NCI-H1417 treated with DMSO at 0.1 percent for 48 hours (cell line): ENCODE measurements at places on chromosomes 7 and 10.

DNA sequence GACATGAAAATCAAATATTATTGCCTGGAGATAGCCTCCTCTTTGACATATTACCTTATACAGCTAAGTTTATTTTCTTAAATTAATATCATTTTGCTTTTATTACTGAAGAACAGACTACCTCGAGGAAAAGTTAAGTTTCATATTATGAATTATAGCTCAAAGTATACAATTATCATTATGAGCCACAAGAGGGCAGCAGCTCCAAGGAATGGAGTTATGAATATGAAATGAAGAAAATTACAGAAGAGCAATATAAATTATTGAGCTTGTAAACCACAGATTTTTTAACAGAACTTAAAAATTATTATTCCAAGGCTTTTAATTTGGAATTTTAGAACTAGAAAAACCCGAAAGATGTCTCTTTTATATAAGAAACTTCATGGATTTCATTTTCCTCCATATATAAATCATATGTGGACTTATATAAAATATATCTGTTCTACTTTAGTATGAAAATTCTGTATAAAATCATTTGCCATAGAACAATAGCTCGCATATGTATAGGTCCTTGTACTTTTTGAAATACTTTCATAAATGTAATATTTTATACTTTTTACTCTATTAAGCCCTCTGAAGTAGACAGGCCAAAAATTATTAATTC is 40.1 kb downstream of the IQUB start:
- DNase-seq: peak; percentile 49

- no peak for DNase-seq
These were observed 239.6 kb downstream of the DNAJB6 start for GRCh38 chr7:157576415-157576814.

- no peak for DNase-seq
These were observed 122.8 kb downstream of the C10orf105 start for GRCh38 chr10:71596759-71597158.

- DNase-seq: no peak
These were observed 573.9 kb downstream of the GATA3 start for GRCh38 chr10:8628351-8628750.

- DNase-seq: no peak
These were observed 217.8 kb upstream of the HPS1 start for GRCh38 chr10:98664329-98665042.

DNA sequence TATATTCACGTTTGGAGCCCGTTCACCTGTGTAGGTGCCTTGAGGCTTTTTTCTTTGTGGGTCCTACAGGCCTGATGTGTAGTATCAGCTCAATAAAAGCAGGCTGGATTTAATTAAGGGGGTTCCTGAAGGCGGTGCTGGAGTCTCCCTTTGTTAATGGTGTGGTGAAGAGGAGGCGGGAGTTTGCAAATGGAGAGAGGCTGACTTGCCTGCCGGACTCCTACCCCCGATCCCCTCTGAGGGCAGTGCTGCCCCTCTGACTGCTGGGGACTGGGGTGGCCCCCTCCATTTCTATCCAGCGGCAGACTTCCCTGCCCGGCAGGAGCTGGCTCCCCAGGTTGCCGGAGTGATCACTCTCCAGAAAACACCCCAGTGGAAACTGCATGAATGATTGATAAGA is 45.1 kb downstream of the ZMIZ1 start:
- DNase-seq: no peak

DNA sequence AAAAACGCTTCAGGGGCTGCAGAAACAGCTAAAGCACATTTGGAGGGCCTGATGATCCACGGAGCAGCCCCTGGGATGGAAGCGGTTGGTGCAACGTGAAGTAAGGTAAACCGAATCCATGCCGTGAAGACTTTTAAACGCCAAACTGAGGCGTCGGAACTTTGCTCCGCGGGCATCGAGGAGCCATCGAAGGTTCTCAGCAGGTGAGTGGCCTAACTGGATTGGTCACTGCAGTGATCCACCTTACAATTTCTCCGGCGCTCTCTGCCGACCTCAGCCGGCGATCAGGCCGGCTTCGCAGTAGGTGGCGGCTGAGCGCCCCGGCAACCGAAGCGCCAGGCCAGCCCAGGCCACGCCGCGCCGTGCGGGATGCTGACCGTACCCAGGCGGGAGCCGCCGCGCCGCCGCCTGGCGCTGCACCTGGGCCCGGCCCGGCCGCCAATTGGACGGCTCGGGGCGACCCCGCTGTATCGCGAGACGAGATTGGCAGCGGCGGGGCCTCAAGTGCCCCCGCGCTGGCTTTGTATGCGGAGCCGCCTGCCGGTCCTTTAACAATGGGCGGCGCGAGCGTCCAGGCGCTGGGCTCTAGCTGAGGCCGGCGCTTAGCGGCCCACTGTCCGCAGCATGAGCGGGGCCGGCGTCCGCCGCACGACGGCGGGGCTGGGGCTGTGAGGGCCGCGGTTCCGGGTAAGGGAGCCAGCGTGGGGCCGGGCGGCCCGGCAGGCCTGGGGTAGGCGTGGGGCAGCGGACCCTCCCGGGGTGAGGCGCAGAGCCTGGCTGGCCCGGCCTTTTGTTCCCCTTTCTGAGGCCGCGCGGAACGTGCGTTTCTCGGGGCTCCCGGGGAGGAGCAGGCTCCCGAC is at the start of gene CCNJ:
CCNJ (plus strand) TSS at position 551 of the 860 bp plus-strand sequence. CDS start 811 bp downstream, outside the sequence.
- DNase-seq: peak; percentile 39

GRCh38 chr7:13908667-13909397 is 80.6 kb downstream of the ETV1 start:
- peak; percentile 68 for DNase-seq

DNA sequence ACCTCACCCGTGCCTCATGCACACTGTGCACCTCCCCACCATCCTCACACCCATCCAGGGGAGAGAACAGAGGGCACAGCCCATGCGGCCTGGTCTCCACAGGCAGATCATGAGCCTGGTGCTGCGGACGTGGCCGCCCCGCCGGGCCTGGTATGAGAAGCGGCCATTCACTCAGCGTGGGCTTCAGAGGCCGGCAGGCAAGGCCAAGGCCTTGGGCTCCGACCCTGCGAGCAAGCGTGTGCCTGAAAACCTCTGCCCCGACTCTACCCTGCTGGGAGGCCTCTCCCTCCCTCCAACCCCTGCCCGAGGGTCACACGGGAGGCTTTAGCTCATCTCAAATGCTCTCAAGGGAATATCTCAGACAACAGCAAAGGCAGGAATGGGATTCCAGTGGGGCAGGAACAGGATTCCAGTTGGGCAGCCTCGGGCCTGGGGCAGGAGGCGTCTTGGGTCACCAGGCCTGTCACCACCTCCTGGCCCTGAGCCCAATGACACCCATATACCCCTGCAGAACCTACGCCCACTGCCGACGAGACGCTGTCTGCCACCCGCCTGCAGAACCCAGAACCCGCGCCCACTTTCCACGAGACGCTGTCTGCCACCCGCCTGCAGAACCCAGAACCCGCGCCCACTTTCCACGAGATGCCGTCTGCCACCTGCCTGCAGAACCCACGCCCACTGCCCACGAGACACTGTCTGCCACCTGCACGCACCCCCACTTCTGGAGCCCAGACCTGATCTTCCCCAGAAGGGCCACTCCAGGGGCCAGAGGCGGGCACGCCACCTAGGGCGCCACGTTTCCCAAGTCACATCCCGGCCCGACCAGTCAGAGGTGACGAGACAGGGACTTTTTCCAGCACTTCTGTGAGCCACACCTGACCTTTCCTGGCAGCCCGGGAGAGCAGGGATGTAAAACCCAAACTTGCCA is 38.9 kb downstream of the ADAP1 start:
- DNase-seq: no peak

DNA sequence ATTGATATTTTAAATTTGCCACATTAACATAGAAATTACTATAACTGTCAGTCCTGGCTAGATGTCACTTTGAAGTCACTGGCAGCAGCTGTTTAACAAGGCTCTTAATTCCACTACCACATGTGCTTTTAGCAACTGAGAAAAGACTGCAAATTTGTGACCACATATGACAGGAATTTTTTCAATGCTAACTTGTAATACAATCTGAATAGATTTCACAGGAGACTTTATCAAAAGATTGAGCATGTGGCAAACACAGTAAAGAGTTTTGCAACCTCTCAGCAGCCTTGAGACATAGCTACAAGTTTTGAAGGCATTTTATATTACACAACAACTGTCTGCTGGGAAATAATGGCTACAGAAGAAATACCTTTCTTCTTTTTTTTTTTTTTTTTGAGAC is 73.0 kb downstream of the MICU1 start:
- no peak for DNase-seq

- no peak for DNase-seq
These were observed 183.7 kb upstream of the CDK1 start for GRCh38 chr10:60594476-60595051.

- DNase-seq: no peak
These were observed 87.1 kb downstream of the KAT6B start for GRCh38 chr10:74913377-74913979.

- no peak for DNase-seq
These were observed 9.4 kb upstream of the GATA3 start for GRCh38 chr10:8044908-8045725.

- DNase-seq: peak; percentile 87
These were observed 48.5 kb upstream of the OSBPL3 start for GRCh38 chr7:25028370-25029021.

GRCh38 chr7:129468087-129468486 is 33.9 kb downstream of the STRIP2 start:
- no peak for DNase-seq

DNA sequence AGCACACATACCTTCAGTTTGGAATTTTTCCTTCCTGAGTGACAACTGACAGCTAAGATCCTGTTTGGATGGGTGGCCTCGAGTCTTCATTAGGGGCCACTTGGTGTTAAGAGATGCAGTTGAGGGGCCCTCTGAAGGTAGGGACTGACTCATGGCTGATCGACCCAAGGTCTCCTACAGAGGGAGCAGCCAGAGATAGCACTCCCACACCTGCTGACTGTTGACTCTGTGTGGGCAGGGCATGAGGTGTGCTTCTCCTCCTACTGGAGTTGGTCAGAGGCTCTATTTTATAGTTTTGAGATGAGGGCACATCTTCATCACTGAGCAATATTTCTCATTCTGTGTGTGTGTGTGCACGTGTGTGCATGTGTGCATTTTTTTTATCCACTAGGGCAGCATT is 378.8 kb upstream of the PODXL start:
- no peak for DNase-seq

DNA sequence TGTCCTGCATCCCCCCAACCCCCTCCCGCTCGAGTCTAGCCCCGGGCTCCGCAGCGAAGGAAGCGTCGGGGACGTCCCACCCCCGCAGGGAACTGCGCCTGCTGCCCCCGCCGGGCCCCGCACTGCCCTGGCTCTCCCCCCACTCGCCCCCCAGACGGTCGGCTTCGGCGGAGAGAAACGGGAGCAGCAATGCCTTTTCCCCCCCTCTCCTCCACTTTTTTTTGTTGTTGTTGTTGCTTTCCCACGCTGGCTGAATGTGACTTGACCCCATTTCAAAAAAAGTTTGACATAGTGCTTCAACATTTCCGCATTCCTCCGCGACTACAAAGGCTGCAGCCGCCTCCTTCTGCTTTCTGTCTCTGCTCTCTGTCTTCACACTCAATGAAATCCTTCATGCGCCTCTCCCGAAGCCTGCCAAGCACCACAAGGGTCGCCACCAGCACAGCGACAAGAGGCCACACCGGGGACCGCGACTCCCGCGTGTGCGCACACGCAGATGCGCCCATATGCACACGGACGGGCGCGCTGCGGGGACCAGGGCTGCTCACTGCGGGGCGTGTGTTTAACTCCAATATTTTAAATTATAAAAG is 1.0 kb downstream of the CDK6 start:
- DNase-seq: no peak

DNA sequence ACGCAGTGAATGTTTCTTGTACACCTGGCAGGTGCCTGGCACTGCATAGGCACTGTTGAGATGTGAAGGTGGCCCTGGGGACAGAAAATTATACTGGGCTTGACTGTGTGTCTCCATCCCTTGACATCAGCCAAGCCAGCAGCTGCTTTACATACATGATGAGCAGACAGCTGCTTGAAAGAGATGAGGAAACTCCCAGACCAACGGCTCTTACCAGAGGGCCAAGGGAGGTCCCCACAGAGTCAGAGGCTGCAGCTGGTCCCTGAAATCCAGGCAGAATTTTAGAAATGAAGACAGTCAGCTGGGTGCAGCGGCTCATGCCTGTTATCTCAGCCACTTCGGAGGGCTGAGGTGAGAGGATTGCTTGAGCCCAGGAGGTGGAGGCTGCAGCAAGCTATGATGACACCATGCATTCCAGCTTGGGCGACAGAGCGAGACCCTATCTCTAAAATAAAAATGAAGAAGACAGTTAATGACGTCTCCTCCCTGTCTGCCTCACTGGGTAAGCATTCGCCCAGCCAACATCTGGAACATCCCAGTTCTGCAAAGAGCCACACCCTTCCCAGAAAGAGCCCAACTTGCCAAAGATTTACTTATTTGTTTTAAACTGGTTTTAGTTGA is 17.6 kb downstream of the LIMK1 start:
- DNase-seq: no peak

GRCh38 chr10:60399328-60399727 is 9.7 kb upstream of the ANK3 start:
- no peak for DNase-seq

- no peak for DNase-seq
These were observed 155.5 kb upstream of the AHR start for GRCh38 chr7:17142831-17143541.

- DNase-seq: no peak
These were observed 25.2 kb downstream of the ABCB1 start for GRCh38 chr7:87575521-87575920.

DNA sequence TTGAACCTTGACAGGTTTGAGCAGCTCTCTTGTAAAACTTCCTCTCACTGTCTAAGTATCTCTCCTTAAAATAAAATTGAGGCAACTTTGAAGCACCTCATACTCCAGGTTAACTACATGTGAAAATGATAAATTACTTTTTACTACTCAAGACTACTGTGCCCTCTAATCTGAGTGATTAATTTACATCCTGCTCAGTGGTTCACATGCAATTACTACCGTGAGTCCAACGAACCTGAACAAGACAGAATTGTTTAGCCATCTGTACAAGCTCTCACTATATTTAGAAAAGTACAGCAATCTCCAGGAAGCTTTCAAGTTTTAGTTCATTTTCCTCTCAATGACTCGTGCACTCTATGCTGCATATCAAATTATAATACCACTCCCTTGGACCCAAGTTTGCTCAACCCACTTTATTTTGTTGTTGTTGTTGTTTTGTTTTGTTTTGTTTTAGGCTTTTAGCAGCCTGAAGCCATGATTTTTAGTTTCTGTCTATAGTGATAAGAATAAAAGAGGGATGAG is 21.2 kb downstream of the PDE1C start:
- no peak for DNase-seq

DNA sequence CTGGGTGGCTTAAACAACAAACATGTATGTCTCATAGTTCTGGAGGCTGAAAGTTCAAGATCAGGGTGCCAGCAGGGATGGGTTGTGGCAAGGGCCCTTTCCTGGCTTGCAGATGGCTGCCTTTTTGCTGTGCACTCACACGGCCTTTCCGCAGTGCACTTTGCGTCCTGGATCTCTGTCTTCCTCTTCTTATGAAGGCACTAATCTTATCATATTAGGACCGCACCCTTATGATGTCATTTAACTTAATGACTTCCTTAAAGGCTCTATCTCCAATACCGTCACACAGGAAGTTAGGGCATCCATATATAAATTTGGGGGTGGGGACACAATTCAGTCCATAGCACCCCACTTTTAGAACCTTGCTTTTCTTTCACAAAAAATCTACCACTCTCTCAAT is 255.2 kb downstream of the SNX13 start:
- DNase-seq: no peak

GRCh38 chr7:111942450-111943081 is 263.6 kb downstream of the DOCK4 start:
- DNase-seq: no peak

- DNase-seq: no peak
These were observed 7.4 kb upstream of the CPED1 start for GRCh38 chr7:120981117-120981516.

- no peak for DNase-seq
These were observed 315.8 kb downstream of the KCNMA1 start for GRCh38 chr10:77321838-77322237.

- no peak for DNase-seq
These were observed 99.0 kb upstream of the EGR2 start for GRCh38 chr10:62915158-62915557.
